ENCODE measurements at places on chromosomes 6 and 20.

DNA sequence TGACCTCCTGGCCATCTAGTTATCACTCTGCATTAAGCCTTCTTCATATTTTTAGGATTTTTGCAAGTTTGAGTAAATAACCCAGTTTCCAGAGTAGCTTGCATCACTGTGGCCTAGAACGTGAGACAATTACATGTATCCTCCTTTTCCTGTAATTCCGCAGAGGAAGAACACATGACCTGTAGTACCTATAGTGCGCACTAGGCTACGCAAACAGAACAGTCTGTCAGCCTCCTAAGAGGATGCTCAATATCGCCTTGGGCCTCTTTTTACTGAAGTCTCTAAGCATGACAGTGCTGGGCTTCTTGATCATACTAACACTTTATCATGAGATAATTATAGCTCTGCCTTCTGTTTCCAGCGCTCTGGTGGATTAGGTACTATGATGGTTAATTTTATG is 20.2 kb upstream of the NR2E1 start:
- no peak for DNase-seq

DNA sequence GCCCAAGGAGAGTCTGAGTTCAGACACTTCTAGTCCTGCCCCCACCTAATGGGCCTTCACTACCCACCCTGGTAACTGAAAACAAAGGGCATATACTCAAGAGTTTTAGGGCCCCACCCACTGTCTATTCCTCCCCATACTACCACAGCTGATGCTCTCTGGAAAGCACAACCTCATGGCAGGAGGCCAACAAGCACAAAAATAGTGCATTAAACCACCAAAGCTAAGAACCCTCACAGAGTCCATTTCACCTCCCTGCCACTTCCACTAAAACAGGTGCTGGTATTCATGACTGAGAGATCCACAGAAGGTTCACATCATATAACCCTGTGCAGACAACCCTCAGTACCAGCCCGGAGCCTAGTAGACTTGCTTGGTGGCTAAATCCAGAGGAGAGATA is 132.1 kb upstream of the ADGRB3 start:
- DNase-seq: no peak

DNA sequence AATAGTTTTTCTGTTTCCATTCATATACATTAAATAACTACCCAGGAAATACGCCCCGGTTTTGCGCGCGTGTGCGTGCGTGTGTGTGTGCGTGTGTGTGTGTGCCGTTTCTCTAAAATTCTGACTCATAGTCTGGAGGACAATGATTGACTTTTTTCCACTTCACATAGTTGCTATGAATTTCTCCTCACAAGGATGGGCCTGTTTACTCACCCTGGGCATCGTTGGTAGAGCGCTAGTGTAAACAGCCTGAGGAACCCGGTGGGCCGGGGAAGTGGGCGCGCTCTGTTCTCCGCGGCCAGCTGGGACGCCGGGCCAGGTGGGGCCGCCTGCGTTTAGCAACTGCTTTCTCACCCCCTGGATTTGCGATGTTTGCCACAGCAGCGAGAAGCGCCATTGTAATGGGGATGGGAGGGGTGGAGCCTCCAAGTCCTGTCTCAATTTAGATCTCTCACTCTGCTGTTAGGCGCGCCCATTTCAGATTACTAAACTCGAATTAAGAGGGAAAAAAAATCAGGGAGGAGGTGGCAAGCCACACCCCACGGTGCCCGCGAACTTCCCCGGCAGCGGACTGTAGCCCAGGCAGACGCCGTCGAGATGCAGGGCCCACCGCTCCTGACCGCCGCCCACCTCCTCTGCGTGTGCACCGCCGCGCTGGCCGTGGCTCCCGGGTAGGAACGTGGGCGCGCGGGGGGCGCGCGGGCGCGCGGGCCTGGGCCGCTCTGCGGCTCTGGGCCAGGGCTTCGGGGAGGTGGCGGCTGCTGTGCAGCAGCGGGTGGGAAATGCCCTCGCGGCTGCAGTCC is at the start of gene CD109:
TSS of gene CD109 (plus strand) at position 585 of the 803 bp plus-strand sequence. CDS start at position 598, 13 bp downstream.
- DNase-seq: peak; percentile 57

- no peak for DNase-seq
These were observed 246.1 kb downstream of the RIMS1 start for GRCh38 chr6:72132427-72132826.

DNA sequence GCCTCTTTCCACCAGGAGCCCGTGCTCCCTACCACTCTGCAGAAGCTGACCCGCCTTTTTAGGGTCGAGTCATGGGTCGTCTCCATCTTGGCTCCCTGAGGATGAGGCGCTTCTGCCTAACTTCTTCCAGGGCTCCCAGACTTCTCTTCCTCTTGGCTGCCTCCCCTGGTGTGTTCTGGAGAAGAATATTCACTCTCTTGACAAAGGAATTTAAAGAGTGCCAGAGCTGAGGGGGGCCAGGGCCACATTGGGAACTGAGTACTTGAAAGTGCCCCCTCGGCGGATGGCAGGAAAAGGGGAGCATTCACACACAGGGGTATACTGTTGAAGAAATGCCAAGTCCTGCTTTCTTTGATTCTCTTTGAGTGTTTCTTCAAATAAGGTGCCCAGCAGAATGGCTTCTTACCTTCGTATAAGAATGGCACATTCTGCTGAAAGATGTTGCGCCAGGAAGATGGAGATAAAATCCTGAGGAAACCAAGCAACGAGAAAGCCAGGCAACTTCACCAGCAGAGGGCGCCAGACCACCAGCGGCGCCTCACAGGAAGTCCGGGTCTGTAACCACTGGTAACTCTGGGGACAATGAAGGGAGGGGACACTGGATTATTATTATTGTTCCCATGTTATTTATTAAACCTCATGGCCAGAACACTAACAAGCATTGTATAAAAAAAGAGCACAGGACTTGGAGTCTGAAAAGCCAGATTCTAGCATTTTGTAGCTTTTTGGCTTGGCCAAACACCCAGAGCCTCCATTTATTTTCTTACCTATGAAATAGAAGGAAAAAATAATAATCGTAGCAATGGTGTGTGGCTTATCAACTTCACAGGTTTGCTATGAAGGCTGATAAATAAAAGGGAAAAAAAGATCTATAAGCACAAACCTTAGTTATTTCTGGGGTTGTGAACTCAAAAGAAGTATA is 176.7 kb downstream of the HACE1 start:
- peak; percentile 48 for DNase-seq

- DNase-seq: no peak
These were observed 48.8 kb downstream of the LAMA4 start for GRCh38 chr6:112205427-112206109.

DNA sequence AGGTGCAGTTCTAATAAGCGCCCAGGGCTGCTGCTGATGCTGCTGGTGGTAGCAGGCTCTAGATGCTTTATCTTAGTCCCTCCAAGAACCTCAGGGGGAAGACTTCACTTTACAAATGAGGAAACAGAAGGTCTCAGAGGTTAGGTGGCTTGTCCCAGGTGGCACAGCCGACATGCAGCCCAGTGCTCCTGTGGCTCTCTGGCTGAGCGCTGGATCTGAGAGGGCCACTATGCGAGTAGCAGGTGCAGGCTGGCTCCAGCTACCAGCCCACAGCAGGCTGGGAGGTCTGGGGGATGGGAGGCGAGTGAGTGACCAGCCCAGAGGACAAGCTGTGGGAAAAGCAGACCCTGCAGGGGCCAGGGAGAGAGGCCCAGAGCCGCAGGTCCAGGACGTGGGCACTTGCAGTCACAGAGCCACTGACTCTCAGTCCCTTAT is 90.9 kb downstream of the PRND start:
- DNase-seq: no peak

- DNase-seq: no peak
These were observed 1.4 kb upstream of the EEF1A2 start for GRCh38 chr20:63500151-63500901.

DNA sequence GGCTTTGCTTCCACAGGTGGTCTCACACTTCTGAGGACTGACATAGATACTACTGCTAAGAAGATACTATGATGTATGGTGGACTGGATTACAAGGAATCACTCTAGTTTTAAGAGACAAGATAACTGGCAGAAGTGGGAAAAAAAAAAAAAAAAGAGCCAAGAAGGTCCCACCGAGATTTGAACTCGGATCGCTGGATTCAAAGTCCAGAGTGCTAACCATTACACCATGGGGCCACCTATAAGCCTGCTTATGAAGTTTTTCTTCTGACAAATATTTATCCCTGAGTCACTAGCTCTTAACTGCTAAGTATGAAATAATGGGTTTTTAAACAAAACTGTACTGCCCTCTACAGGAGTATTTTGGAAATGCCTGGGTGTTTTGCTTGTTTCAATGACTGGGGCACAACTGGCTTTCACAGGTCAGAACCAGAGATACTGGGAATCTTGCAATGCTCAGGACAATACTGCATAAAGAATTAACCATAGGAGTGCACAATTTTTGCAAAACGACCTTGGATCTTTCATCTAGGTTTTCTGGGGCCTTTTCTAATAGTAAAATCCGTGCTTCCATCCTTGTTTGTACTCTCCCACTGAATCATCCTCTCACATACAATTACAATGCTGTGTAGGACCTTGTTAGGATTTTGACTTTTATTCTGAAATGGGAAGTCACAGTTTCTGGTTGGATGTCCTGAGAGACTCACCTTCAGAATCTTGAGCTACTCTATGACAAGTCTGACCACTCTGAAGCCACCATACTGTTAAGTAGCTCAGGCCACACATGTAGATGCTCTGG is 116.3 kb downstream of the OR2B2 start:
- DNase-seq: peak; percentile 88

DNA sequence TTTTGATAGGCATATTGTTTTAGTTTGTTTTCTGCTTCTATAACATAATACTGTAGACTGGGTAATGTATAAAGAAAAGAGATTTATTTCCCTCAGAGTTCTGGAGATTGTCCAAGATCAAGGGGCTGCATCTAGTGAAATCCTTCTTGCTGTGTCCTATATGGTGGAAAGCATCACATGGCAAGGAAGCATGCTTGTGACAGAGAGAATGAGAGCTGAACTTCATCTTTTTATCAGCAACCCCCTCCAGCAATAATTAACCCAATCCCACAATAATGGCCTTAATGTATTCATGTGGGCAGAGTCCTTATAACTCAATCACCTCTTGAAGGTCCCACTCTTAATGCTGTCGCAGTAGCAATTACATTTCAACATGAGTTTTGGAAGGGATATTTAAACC is 141.4 kb downstream of the CENPW start:
- DNase-seq: no peak

GRCh38 chr20:51985013-51985415 is 182.7 kb upstream of the SALL4 start:
- peak; percentile 81 for DNase-seq

GRCh38 chr20:46814366-46815232 is 80.0 kb upstream of the EYA2 start:
- DNase-seq: peak; percentile 29

DNA sequence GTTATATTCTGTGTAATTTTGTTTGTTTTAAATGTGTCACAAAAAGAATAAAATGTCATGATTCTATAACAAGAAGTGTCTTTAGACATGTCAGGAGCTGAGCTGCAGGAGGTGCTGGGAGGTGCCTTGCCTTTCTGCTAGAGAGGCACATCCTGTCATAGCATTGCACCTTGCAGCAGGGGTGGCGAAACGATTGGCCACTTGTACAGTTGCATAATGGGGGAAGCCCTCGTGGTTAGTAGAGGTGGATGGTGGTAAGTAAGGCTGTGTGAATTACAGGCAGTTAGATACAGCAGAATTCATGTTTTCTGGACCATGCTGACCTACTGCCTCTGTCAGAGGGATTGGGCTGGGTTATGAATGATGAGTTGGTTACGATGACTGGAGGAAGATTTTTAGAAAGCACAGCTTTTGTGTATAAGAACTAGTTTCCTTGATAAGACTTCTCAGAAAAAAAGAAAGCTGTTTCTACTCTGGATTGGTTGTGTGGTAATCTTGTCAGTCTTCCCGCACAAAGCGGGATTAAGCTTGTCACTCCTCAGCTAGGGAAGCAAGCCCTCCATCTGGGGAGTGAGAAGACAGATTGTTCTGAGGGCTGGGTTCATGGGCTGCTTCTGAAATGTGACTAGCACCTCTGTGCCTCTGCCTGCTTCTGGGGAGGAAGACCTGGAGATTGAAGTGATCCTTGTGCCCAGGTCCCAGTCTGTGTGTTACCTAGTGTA is 74.9 kb downstream of the FOXO3 start:
- DNase-seq: no peak

DNA sequence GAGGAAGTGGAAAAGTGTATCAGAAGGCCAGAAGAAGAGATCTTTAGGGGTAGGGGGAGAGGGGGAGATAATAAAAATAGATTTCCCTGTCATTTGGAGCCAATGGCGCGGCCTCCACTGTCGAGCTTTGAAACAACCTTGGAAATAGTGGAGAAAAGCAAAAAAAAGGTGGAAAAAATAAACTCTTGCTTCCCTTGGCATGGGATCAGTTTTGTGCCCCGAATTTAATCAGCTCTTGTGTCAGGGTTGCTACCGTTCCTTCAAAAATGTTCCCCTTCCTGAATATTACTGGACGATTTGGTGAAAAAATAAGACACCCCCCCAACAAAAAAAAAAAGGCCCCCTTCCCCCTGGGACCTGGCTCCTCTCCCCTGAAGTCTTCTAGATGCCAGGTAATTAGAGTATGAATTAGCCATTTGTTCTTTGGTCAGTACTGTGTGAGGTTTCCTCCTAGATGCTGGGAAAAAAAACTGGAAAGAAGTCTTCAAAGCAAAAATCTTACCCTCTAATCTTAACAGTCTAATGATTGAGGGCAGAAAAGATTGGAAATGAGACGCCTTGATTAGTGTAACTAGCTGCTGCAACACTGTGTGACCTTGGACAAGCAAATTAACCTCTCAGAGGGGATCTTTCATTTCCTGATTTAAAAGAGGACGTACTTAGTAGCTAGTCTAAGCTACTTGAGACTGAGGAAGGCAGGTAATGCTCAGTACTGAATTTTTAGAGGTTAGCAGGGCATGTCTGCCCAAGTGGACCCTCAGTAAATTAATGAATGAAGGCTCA is 872 bp upstream of the RBM39 start:
- DNase-seq: peak; percentile 40

GRCh38 chr20:41405436-41405835 is 38.8 kb upstream of the EMILIN3 start:
- DNase-seq: no peak

DNA sequence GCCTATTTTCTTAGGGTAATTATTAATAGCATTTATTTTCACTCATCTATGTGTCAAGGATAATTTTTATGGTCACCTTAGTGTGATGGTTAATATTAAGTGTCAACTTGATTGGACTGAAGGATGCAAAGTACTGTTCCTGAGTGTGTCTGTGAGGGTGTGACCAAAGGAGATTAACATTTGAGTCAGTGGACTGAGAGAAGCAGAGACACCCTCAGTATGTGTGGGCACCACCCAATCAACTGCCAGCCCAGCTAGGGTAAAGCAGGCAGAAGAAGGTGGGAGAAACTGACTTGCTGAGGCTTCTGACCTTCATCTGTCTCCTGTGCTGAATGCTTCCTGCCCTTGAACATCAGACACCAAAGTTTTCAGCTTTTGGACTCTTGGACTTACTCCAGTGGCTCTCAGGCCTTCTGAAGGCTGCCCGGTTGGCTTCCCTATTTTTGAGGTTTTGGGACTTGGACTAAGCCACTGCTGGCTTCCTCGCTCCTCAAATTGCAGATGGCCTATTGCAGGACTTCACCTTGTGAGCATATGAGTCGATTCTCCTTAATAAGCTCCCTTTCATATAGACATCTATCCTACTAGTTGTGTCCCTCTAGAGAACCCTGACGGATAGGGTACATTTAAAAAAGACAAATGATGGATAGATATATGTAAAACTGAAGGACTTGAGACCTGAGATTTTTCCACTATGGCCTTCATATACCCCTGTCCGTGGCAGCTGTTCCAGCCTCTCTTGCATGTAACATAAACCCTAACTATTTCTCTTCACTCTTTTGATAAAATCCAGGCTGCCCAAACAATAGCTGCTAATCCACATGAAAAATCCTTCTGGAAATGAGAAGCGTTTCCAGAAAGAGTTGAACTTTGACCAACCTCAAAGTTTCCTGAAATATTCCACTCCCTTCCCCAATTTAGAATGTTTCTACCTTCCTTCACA is 62.1 kb upstream of the RGS17 start:
- no peak for DNase-seq
